ENCODE measurements at places on chromosomes 6 and 20.

DNA sequence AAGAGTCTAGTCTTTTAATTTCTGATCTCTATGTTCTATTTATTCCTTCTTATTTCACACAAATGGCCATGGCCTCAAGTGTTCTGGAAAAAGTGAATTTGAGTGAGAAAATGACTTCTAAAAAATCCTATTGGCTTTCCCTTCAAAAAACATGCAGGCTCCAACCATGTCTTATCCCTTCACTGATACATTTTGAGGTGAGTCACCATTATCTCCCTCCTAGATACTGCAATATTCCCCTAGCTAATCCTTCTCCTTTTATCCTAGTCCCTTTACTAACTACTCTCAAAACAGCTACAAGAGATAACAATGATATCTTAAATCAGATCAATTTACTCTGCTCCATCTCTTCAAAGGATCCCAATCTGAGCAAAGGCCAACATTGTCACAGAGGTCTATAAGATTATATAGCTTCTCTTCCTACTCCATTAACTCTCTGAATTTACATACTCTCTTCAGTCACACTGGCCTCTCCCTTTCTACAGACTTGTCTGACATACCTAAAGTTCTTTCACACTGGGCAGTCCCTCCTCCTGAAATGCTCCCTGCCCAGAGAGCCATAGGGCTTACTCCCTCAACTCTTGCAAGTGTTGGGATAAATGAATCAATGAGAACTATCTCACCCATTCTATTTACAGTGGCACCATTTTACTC, 129.2 kb downstream of the TENT5A start:
- H3K27ac ChIP-seq: no peak overlapping the region
- DNase-seq: no peak
- H3K4me1 ChIP-seq: no peaks in the 10 kb centered on the region
- H3K4me3 ChIP-seq: no peak overlapping the region
- H3K27me3 ChIP-seq: no peaks in the 10 kb centered on the region

- DNase-seq: no peak
- H3K27ac ChIP-seq: no peak overlapping the region
- H3K4me1 ChIP-seq: no peaks in the 10 kb centered on the region
- no peaks in the 10 kb centered on the region for H3K27me3 ChIP-seq
- no peaks in the 10 kb centered on the region for H3K36me3 ChIP-seq
Observed at GRCh38 chr20:9102456-9102855, 33.6 kb downstream of the PLCB4 start.

GRCh38 chr6:144778773-144779492, 493.8 kb downstream of the UTRN start:
- no peaks in the 10 kb centered on the region for H3K4me1 ChIP-seq
- no peak overlapping the region for H3K27ac ChIP-seq
- H3K4me3 ChIP-seq: no peak overlapping the region

GRCh38 chr6:47047479-47048407, 5.6 kb upstream of the ADGRF1 start:
- H3K27me3 ChIP-seq: no peaks in the 10 kb centered on the region
- no peak overlapping the region for H3K4me3 ChIP-seq
- no peaks in the 10 kb centered on the region for H3K36me3 ChIP-seq
- H3K4me1 ChIP-seq: peaks cover 5% of the 10 kb centered on the region
- DNase-seq: peak; percentile 74
- no peak overlapping the region for H3K27ac ChIP-seq

GRCh38 chr6:82832811-82833210, 232.8 kb downstream of the UBE3D start:
- H3K36me3 ChIP-seq: no peaks in the 10 kb centered on the region
- no peak overlapping the region for H3K4me3 ChIP-seq
- no peaks in the 10 kb centered on the region for H3K4me1 ChIP-seq
